ENCODE measurements at places on chromosomes 6 and 20. TPM values are rescaled to one million over a fixed set of nuclear protein-coding genes. Genes with fewer than 3 reads are reported as not detected.

DNA sequence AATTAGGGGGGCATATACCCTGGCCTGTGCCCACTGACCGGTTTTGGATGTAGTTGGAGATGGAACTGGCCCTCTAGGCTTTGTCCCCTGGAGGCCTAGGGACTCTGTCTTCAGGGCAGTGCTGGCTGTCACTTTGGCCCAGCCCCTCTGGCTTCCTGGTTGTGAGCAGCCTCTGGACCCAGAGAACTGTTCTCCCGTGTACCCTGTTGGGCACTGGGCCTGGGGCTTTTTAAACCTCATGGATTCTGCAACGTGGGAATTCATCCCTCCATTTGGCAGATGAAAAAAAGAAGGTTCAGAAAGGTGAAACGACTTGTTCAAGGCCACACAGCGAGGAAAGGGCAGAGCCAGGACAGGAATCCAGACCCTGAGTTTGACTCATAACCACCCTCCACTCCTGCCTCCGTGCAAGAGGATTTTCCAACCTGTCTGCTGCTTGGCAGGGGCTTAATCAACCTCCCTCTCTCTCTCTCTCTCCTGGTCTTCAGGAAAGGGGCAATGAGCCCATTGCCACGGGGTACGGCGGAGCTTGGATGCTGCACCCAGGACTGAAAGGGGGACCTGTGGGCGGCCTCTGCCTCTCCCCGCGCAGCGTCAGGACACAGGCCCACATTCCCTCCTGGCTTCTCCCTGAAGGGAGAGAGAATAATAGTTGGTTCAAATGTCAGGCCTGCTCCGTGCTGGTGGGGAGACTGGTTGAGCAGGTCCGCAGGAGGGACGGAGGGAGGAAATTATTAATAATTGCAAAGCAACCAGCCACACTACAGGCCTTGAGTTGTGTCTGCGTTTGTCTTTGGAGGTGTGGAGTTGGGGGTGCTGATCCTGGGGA is 56.0 kb downstream of the CEBPB start:
- no peak for DNase-seq

DNA sequence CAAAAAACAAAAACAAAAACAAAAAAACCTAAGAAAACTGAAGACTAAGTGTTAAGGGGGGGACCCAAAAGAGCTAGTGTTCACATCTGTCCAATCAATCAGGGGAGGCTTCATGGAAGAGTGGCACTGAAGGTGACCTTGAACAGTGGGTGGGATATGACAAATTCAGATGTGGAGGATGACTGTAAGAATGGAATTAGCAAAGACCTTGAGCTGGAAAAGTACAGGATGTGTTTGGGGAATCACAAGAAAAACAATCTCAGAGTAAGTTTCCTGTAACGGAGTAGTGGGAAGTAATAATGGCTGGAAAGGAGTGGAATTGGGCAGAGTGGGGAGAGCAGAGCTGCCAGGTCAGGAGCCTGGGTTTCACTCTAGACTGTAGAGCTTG is 2.9 kb upstream of the IER3 start:
- DNase-seq, result no peak

DNA sequence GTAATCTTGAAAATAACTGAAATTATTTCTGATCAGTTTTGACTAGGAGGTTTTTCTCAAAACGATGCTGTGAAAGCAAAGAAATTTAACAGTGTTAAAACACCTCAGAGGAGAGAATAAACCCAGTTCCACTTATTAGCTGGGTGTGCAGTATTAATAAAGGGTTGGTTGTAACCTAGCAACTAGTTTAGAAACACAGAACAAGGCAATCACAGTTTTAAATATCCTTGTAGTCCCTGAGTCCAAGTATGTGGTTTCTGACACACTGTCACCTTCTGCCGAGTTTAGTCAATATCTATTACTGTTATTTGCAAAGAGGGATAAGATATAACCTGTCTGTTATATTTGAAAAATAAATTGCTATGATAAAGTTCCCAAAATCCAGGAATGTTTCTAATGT is 70.2 kb upstream of the INSM1 start:
- no peak for DNase-seq

- no peak for DNase-seq
Measured at GRCh38 chr6:159317430-159317829, 148.2 kb downstream of the FNDC1 start.

GRCh38 chr6:90406142-90406794 is 109.6 kb upstream of the BACH2 start:
- no peak for DNase-seq

GRCh38 chr6:144493035-144493910 is 208.1 kb downstream of the UTRN start:
- DNase-seq, result no peak

GRCh38 chr6:144753023-144753705 is 468.0 kb downstream of the UTRN start:
- DNase-seq, result no peak

DNA sequence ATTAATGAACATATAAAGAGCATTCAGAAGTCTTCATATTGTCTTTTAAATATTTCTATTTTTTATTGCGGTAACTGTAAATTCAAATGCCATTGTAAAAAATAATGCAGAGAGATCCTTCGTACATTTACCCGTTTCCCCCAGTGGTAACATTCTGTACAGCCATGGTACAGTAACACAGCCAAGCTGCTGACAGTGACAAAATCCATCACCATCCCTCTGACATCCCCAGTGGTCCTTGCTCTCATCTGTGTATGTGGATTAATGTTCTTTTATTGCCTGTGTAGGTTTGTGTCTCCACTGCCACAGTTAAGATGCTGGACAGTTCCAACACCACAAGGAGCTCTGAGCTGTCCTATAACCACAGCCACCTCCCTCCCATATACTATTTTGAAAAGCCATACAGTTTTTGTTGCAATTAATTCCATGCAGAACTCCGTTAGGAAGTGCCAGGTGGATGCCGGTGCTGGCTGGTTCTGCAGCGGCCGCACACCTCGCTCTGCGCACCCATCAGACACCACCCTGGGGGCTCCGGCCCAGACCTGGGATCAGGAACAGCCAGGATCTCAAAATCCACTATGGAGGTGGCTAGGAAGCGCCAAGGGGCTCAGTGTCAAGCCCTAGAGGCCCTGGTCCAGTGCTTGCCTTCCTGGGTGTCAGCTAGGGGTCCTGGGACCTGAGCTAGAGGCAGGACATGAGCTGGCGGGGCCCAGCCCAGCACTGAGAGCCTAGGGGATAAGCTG is 93.1 kb upstream of the PMEPA1 start:
- no peak for DNase-seq

DNA sequence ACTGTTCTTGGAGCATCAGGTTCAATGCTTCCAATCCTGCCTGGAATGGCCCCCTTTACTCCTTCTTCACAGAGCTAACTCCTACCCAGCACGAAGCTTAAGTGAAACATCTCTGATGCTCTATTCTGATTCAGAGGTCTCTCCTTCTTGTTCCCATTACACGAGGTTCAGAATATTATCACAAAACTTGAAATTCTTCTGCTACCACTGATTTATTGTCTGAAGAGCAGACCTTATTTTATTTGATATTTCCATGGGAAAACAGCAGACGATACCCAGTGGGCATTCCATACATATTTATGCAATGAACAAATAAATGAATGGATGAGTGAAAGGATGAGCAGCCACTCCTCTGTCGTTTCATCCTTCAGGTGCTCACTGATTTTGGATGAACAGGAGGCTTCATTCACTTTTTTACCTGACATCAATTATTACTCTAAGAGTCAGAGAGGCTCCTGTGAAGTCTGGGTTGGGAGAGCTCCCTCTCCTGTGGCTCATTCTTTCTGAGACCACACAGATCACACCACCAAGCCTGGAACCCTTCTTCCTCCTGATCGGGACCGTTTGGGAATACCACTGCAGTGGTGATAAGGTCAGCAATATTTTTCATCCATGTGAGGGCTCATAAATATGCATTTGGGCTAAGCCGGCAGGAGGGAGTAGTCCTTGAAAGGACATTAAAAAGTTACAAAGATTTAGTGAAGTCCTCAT is 25.8 kb downstream of the SMLR1 start:
- DNase-seq, result no peak

- DNase-seq, result no peak
Measured at GRCh38 chr6:165664559-165665383, 1.7 kb upstream of the PDE10A start.

DNA sequence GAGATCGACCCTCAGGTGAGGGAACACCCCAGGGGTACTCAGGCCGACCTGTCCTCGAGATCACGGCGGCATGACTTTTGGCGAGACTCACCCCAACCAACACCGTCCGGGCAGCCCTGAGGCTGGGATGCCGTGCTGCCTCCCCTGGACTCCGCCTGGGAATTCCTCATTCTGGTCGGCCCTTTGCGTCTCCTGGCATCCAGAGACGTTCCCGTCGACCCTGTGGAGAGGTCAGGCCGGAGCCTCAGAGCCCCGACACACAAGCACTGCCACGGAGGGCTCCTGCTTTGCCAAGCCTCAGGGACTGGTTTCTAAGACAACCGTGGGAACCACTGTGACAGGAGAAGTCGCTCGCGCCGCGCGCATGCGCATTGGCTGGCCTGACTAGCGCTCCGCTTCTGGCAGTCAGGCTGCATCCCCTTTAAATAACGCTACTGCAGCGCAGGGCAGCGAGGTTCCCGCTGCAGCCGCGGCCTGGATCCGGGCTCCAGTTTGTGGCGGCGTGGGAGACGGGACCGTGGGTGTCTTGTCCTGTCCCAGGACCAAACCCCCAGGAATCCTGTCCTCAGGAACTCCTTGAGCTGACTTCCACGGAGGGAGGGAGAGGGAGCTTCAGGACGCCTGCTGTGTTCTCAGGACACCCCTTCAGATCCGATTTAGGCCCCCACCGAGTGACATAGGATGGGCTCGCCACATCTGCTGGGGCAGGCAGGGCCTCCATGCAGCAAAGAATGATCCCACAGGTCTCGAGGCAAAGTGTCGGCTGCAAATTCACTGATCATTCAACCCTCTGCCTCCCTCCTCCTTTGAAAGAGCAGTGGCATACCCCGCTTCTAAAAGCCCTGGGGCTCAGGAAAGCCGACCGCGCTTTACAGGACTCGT is 163.2 kb upstream of the ZNF337 start:
- DNase-seq, result no peak

- DNase-seq, result no peak
Measured at GRCh38 chr6:106715922-106716321, 86.5 kb downstream of the QRSL1 start.

DNA sequence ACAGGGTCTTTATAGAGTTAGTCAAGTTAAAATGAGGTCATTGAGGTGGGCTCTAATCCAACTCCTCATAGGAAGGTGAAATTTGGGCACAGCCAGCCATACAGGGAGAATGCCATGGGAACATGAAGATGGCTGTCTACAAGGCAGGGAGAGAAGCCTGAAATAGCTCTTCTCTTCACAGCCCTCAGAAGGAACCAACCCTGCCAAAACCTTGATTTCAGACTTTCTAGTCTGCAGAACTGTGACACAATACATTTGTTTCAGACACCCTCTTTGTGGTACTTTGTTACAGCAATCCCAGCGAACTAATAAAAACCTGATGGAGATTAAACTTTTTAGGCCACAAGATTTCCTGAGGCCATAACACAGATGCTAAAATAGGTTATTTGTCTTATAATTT is 43.1 kb upstream of the HECA start:
- DNase-seq, result no peak

SLC22A23 gene
- 0.87 TPM for total RNA-seq

C20orf144 gene
- not detected for total RNA-seq

OR2B6 gene
- not detected for total RNA-seq

SLC13A3 gene
- 1.6 TPM for total RNA-seq

LPIN3 gene
- 17.8 TPM for total RNA-seq

APOM gene
- 0.81 TPM for total RNA-seq

TPBG gene
- total RNA-seq, result 25.7 TPM

AIF1 gene
- not detected for total RNA-seq

STMND1 gene
- total RNA-seq, result 0.14 TPM

Measured in epithelial cell of proximal tubule (primary cell).